ENCODE measurements at places on chromosomes 1 and 21.

- no peak for DNase-seq
Measured at GRCh38 chr1:199313444-199313843, 674.6 kb downstream of the PTPRC start.

- no peak for DNase-seq
Measured at GRCh38 chr1:4467241-4467640, 187.2 kb upstream of the AJAP1 start.

GRCh38 chr21:16841975-16842695, 670.7 kb upstream of the CXADR start:
- no peak for DNase-seq

GRCh38 chr1:163298365-163298764, 23.4 kb upstream of the NUF2 start:
- DNase-seq, result no peak

GRCh38 chr1:65691972-65692371, 100.7 kb upstream of the PDE4B start:
- DNase-seq, result no peak

DNA sequence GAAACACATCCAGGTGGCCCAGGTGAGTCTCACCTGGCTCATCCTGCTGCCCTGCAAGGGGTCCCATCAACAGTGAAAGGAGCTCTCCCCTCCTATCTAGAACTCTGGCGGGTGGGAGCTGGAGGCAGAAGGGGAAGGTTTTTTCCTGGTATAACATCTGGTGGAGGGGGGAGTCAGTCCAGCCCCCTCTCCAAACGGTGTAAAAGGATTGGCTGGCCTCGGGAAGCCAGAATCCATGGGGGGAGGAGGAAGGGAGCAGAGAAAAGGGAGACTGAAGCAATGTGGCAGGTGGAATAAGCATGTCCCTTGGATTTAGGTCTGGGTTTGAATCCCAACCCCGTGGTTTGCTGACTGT, 1.2 kb upstream of the CAMK2N1 start:
- no peak for DNase-seq

DNA sequence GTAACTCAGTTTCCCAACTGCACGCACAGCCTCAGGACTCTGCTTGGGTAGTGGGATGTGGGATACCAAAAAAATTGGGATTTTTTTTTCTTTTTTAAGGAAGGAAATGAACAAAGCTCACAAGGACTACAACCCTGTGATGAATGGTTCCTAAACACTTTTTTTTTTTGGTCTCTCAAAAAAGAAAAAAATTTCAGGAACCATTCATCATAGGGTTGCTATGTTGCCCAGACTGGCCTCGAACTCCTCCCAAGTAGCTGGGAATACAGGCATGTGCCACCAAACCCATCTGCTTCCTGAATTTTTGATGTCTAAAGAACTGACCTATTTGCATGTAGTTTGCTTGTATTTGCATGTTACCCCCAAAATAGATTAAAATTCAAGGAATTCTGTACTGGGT, 6.8 kb downstream of the MINDY1 start:
- no peak for DNase-seq

DNA sequence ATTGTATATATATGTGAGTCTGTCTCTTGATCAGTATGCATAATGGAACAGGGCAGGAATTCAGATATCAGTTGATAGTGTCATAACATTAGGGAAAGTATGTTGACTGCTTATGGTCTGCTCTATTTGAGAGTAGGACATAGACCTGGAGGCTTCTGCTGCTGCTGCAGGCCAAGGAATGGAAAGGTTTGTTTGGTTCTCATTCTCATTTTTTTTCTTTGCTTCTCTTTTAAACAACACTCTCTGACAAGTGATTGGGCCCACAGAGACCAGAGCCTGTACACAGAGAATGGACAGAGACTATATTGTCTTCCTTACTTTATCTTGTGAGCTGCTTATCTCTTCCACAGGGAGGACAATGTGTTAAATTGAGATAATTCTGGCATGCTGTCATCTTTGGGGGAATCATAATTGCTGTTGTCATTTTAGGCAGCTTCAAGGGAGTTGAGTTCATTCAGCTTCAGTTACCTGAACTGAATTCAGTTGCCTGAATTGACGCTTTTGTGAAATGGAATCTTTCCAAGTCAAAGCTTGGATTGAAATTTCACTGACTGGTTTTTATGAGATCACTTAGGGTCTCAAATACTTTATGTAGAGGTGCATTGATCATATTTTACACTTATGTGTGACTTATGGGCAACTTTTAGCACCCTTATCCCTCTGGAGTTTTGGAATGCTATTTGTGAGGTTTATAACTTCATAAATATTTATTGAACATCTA, 16.9 kb downstream of the CAP1 start:
- DNase-seq, result no peak

- DNase-seq, result peak; percentile 87
Measured at GRCh38 chr1:33080885-33081553, at the start of gene AZIN2. Gene AZIN2, plus strand, starts transcription at chr1:33081153. Its CDS starts 1,097 bp downstream, at chr1:33082250.

Data from right renal cortex interstitium (tissue), 3 donors.